ENCODE measurements at places on chromosomes 1 and 21.
A peak's percentile ranks its signal among the peaks of the same experiment; 100 is the strongest.

GRCh38 chr1:207004931-207005830 is 27.4 kb downstream of the C1orf116 start:
- DNase-seq: peak; percentile 59

GRCh38 chr1:204287466-204287891 is 72.2 kb downstream of the PLEKHA6 start:
- DNase-seq: no peak

GRCh38 chr1:201576914-201577313 is 38.0 kb downstream of the NAV1 start:
- no peak for DNase-seq

DNA sequence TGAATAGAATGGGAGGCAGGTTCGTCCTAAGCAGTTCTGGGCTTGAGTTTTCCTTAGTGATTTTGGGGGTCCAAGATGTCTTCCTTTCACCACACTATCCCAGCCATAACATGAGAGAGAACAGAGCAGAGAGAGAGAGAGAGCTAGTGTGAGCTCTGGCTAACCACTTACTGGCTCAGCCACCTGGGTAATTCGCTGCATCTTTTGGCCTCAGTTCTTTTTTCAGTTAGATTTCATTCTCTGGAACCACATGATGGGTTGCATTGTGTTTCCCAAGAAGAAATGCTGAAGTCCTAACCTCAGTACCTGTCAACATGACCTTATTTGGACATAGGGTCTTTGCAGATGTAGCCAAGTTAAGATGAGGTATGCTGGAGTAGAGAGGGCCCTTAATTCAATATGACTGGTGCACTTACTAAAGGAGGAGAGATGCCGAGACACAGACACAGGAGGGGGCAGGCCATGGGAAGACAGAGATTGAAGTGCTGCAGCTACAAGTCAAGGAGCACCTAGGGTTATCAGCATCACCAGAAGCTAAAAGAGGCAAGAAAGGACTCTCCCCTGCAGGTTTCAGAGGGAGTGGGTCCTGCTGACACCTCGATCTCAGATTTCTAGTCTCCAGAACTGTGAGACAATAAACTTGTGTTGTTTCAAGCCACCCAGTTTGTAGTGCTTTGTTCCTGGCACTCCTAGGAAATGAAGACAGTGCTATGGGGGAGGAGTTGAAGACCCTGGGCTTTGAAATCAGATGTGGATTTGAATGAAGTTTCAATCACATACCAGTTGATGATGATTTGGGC is 26.2 kb upstream of the TARBP1 start:
- no peak for DNase-seq

DNA sequence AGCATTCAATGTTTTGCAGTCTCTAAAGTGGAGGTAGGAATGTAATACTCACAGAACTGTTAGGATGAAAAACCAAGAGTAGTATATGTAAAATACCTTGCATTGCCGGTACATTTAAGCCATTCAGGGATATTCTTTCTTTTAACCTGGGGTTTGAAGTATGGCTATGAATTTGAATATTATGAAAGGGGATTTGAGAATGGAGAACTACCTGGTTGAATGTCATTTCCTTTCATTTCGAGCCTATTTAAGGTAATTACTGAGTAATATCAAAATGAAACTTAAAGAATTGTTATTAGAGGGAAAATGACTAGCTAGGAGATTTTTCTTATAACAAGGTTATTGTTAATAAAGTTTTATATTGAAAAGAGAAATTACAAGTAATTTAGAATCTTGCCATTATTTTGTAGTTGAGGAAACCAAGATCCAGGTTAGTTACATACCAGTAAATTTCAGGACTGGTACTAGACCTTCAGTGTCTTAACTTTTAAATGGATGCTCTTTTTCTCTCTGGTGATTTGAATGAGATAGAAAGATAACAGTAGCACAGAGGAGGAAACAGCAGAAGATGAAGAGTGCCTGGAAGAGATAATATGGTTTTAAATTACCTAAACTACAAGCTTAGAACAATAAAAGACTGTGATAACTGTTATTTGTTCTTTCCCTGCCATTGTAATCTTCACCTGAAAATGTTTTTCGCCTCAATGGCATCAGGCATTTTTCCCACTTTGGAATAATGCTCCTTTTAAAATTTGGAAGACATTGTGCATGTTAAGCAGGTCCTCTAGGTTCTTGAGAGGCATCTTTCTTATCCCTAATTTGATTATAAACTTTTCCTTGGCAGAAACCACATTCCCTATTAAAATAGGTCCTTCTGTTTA is 103.2 kb downstream of the PKN2 start:
- no peak for DNase-seq

GRCh38 chr21:31623664-31624063 is 35.8 kb upstream of the SOD1 start:
- DNase-seq: no peak

DNA sequence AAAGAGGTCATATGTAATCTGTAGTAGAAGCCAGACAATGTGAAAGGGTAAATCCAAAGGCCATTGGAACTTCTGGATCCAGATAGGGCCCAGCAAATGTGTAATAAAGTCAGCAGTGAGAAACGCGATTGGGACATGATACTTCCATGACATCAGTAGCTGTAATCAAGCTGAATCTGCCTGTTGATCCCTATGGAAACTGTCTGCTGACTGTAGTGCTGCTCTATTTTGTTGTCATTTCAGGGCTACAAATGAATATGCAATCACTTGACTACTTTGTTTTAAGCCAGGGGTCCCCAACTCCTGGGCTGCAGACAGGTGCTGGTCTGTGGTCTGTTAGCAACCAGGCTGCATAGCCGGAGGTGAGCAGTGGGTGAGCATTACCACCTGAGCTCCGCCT is 46.0 kb upstream of the RHOU start:
- no peak for DNase-seq

DNA sequence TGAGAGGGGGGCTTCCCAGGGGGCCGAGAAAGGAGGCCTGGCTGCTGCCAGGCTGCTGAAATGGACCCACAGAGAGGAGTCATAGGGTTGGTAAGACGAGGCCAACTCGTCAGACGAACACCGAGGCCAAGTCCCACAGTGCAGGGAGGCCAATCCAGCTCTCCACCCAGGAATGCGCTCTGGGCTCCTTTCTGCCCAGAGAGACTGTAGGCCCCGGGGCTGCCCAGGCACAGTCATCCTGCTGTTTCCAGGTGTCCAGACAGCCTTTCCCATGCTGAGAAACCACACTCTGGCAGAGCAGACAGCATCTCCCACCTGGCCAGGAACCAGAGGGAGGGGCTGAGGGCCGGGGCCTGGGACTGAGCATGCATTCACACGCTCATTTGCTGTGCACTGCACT is 26.7 kb upstream of the RSPO1 start:
- no peak for DNase-seq

DNA sequence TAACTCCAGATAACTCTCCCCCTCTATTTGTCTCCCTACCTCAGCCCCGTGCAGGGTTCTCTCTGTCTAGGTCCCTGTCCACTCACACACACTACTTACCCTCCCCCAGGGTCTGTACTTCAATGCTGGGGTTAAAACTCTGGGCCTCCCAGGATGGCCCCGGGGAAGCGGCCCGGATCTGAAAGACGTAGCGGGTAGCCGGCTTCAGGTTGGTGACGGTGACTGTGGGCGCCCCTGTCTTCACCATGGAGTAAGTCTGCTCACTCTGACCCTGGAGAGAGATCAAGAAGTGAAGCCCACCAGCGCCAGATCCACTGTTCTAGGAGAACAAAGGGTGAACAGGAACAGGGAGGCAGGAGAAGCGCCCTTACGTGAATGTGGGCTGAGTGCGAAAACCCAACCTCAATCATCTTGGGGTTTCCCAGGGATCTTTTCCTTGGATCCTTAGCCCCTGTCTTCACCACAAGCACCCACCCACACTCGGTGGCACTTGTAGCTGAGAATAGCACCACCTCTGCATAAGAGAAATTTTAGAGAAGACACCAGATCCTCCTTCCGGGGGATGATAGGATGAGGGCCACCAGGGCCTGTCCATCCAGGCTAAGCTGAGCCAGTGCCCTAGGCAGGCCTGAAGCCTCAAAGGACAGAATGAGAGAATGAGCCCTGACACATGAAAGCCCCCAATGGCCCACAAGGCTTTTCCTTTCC is 33.5 kb downstream of the EPHA10 start:
- no peak for DNase-seq

Data from erythroblast (primary cell).